ENCODE measurements at places on chromosomes 2 and 18.

- no peak for DNase-seq
These were observed 2.0 kb downstream of the GIGYF2 start for GRCh38 chr2:232699110-232699509.

GRCh38 chr2:9991829-9992273 lies 40.4 kb downstream of the GRHL1 start:
- no peak for DNase-seq

DNA sequence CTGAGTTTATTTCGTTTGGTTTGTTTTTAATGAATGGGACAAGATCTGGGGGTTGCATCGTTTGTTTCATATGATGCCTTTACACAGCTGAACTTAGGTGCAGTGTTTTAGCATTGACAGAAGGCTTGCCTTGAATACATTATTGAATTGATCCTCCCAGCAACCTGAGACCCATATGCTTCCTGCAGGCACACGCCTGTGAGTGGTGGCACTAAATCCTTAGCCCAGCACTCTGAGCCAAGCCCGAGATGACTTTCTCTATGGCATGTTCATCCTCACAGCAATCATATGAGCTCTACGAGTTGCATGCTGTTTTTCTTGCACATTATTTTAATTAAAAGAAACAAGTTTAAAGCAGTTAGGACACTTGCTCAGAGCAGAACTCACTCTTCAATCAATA lies 47.8 kb upstream of the AGAP1 start:
- no peak for DNase-seq

- DNase-seq = peak; percentile 22
These were observed at the start of gene VWA3B for GRCh38 chr2:98086491-98087446. TSS of gene VWA3B (plus strand) at chr2:98087167. CDS start at chr2:98093093, 5,926 bp downstream.

DNA sequence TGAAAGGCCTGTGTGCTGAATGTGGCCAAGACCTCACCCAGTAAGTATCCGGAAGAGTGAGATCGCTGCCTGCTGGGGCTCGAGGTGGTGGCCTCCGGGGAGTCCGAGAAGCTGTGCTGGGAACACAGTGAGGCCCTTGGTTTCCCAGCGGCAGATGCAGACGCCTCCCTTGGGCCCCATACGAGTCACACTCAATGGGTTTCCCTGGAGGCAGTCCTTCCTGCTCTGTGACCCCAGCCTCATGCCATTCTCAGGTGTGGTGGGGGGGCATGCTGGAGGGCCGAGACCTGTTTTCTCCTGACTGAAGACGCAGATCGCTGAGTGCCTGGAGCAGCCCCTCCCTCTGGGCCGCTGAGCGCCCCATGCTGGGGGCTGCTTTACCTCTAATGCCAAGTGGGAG lies 15.7 kb downstream of the CTDP1 start:
- no peak for DNase-seq

- no peak for DNase-seq
These were observed 510.9 kb downstream of the TXNL1 start for GRCh38 chr18:56127322-56128099.

- DNase-seq = no peak
These were observed 2.1 kb downstream of the HAT1 start for GRCh38 chr2:171924170-171924942.

Measured in foreskin melanocyte (primary cell).